Stromal cell of bone marrow (primary cell): ENCODE measurements at places on chromosomes 1 and 21.

- no peak for DNase-seq
These were observed 60.3 kb downstream of the CD46 start for GRCh38 chr1:207811920-207812720.

- no peak for DNase-seq
These were observed 52.7 kb downstream of the PLPP3 start for GRCh38 chr1:56526571-56527174.

- DNase-seq: no peak
These were observed 93.9 kb downstream of the KCNJ15 start for GRCh38 chr21:38350684-38351083.

DNA sequence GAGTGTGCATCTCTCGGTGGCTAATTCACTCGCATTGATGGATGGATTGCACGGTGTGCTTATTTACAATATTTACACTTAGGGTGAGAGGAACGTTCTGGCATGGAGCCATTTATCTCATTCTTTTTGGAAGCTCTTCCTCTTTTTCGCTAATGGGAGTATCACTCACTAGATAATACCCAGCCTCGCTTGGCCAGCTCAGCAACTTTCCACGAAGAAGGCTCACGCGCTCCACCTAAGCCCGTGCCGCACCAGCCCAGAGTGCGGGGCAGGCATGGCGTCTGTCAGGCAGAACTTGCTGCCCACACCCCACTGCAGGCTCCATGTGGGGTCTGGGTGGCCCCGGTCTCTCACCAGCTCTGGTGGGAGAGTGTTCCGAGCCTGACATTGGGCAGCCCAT, 484.9 kb downstream of the NPHP4 start:
- no peak for DNase-seq

DNA sequence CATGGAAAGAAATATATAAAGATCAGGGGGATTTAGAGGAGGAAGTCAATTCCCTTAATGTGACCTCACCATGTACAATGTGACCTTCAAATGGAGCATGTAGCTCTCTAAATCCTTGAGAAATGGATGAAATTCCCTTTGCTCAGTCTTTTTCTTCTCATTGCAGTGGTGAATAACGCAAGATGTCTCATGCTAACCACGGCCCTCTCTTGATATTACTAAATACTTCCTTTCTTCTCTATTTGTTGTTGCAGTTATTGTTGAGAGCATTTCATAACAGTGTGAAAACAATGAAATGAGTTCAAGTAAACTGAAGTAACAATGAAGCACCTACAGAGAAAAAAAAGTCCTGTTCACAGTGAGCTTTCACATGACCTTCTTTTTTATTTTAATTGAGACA, 55.6 kb downstream of the ZNF281 start:
- no peak for DNase-seq

GRCh38 chr1:39800471-39800835, 11.8 kb upstream of the BMP8B start:
- no peak for DNase-seq

- DNase-seq: no peak
These were observed 4.0 kb upstream of the SLC35A3 start for GRCh38 chr1:99965646-99966375.

DNA sequence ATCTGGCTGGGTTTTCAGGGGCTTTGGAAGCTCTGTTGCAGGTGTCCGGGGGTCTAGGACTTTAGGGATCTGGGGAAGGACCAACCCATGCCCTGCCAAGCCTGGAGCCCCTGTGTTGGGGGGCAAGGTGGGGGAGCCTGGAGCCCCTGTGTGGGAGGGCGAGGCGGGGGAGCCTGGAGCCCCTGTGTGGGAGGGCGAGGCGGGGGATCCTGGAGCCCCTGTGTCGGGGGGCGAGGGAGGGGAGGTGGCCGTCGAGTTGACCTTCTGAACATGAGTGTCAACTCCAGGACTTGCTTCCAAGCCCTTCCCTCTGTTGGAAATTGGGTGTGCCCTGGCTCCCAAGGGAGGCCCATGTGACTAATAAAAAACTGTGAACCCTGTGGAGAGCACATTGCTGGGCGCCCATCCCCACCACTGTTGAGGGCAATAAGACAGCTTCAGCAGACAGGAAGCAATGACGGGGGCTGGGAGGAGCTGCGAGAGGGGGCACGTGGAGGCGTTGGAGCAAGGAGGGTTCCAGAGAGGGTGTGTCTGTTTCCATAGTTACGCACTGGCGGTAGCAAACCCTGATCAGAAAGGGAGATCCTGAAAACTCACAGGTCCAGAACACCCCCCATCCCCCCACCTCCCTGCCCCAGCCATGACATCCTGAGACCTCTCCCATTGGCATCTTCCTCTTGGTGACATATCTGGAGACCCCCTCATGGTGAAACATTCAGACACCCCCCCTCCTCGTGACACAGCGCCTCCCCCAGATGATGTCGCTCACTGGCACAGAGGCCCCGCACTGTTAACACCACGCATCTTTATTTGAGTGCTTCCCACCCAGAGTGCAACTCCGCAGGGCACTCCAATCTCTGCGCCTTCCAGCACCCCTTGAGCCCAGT, 8.4 kb downstream of the MYBPH start:
- no peak for DNase-seq

DNA sequence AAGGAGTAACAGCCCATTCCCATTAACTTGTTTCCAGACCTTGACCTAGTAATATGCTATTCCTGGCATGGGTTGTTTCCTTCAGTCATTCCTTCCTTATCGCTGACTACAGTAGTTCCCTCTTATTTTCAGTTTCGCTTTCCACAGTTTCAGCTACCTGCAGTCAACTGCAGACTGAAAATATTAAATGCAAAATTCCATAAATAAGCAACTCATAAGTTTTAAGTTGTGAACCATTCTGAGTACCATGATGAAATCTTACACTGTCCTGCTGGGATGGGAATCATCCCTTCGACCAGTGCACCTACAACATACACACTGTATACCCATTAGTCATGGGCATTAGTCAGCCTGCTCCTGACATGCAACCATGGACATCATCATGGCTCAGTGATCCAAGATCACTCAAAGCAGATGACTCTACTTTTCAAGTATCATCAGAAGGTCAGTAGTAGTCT, 66.7 kb downstream of the CCDC30 start:
- peak; percentile 63 for DNase-seq

DNA sequence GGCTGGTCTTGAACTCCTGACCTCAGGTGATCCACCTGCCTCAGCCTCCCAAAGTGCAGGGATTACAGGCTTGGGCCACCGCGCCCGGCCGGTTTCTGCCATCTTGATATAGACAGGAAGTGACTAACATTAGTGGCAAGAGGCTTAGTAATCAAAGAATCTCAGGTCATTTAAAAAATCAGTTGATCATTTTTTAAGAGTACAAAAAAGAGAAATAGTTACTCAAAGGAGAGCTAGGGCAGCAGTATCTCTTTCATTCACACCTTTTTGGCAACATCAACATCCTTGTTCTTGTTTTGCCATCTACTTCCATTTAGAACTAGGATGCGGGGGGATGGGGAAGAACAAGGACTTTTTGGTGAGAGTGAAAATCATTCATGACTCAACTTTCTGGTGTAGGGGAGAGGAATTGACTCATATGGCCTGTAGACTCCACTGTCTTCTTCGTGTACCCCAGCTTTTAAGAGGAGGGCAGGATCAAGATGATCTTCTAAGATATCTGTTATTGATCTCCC, 8.8 kb downstream of the FCRLB start:
- DNase-seq: peak; percentile 25

GRCh38 chr1:47924270-47925048, 72.7 kb downstream of the TRABD2B start:
- DNase-seq: no peak

- no peak for DNase-seq
These were observed 125.9 kb downstream of the RIPK4 start for GRCh38 chr21:41640748-41641509.

DNA sequence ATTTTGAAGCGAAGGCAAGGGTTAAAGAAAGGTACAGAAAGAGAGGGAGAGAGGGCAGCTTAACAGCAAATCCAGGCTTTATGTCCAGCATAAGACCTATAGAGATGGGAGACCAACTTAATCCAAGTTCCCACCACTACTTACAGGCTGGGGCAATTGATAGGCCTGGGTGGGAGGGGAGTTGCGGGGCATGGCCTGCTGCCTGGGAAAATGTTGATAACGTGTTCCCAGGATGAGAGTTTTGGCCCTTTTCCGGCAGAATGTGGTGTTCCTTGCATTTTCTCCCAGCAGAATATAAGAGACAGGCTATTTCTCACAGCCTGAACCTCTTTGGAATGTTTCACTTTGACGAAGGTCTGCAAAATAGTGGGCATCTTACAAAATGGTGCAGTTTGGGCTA, 34.9 kb upstream of the PLA2G5 start:
- DNase-seq: no peak

DNA sequence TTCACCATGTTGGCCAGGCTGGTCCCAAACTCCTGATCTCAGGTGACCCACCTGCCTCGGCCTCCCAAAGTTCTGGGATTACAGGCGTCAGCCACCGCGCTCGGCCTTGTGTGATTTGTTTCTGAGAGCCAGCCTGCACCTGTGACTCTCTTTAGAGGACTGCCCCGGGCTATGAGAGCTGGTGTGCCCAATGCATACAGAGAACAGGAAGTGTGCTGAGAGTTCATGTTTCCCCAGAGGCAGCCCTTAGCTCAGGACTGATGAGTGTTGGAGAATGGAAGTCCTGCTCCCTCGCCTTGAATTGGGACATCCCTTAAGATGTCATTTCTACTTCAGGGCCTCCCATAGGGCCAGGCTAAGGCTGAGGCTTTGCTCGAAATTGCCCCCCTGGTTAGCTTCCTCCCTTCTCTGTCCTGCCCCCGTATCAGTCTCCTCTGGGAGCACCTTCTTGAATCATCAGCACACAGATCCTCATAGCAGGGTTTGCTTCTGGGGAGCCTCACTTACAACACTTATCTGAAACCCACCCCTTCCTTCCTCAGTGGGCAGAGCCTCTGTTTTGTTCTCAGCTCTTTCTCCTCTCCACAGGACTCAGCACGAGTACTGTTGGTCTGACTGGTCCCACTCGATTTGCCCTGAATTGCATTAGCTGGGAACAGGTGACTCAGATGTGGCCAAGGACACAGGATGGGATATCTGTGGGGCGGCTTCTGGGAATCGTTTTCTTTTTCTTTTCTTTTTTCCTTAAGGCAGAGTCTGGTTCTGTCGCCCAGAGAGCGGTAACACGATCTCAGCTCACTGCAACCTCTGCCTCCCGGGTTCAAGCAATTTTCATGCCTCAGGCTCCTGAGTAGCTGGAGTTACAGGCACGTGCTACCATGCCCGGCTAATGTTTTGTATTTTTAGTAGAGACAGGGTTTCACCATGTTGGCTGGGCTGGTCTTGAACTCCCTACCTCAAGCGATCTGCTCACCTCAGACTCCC, 80.1 kb downstream of the UBIAD1 start:
- no peak for DNase-seq

DNA sequence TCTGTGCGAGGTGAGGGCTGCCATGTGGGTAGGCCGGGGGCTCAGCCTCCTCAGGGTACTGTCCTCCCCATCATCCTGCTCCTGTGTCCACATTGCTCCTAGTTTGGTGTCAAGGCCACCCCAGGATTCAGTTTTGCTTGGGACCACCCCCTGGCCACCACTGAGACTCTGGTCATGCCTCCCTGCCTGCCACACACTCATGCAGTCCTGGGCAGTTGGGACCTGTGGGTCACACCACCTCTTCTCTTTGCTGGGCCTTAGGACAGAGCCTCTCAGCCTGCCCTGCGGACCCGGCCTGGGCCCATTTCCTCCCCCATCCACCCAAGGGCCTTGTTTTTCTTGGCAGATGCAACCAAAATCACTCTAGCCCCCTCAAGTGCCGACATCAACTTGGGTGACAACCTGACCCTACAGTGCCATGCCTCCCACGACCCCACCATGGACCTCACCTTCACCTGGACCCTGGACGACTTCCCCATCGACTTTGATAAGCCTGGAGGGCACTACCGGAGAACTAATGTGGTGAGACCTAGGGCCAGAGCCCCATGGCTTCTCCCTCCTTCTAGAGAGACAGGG, 19.4 kb downstream of the TMEM81 start:
- no peak for DNase-seq

- DNase-seq: no peak
These were observed 209.5 kb downstream of the GRIK1 start for GRCh38 chr21:29730281-29730680.
